Vagina (tissue), 2 donors: ENCODE measurements at places on chromosomes 2 and 18. TPM values are rescaled to one million over a fixed set of nuclear protein-coding genes. Genes with fewer than 3 reads are reported as not detected.

Gene CABYR
- total RNA-seq: 0.74 TPM

DNA sequence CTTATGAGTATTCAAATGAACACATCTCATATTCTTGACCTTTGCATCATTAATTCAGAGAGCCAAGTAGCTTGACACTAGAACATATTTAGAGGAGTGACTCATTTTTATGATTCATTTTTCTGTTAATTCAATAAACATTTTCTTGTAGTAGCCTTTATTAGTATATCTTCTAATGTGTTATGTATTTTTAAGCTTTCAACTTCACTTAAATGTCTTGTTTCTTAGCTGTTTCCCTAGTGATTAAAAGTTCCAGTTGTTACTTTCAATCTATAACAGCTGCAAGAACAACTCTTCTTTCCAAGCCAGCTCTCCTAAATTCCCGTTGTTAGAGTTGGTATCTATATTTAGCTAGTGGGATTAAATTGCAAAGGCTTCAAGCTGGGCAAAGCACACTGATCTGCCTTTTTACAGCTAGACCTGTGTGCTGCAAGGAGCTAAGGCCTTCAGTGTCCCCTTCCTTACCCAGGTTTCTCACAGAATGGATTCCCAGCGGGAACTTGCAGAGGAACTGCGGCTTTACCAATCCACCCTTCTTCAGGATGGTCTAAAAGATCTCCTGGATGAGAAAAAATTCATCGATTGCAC is at the start of gene KLHL41:
Gene KLHL41, plus strand, starts transcription at position 405 of the 588 bp plus-strand sequence. Its CDS starts 77 bp downstream, at position 482.
- DNase-seq: no peak

Gene MC5R
- 0.74 TPM for total RNA-seq

DNA sequence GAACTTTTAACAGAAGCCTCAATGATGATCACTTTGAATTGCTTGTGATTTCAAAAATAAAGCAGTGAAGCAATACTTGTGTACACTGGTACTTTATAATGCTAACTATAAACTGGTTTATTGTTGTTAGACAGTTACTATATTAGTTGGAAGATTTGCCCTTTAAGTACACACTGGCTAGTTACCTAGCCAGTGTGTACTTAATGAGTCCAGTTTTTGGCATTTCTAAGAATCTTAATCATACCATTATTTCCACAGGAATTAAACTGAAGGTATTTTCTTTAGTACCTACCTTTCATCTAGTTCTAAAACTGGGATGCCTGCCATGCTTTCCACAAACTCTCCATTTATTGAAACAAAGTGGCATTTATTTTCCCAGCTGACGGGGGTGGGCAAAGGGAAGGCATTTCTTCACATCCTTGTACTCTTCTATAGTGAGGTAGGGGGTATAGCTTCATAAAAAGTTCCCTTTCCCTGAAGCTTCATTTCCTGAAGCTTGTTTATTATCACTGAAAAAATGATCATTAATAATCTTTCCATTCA is 49.9 kb downstream of the UGP2 start:
- no peak for DNase-seq

Gene KLHL30
- total RNA-seq: 0.25 TPM

DNA sequence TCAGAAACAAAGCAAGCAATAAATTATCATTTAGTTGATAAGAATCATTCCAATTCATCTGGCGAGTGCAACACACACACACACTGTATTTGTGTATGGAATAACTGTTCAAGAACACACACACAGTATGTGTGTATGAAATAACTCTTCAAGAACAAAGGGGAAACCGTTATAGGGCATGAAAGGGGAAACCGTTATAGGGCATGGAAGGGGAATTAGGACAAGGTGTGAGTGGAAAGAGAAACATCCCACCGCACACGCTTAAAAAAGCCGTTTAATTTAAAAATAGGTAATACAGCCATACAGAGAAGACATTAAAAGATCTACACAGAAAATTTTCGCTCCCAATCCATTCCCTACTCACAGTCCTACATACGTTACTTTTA is 607 bp upstream of the TSN start:
- DNase-seq: no peak

DNA sequence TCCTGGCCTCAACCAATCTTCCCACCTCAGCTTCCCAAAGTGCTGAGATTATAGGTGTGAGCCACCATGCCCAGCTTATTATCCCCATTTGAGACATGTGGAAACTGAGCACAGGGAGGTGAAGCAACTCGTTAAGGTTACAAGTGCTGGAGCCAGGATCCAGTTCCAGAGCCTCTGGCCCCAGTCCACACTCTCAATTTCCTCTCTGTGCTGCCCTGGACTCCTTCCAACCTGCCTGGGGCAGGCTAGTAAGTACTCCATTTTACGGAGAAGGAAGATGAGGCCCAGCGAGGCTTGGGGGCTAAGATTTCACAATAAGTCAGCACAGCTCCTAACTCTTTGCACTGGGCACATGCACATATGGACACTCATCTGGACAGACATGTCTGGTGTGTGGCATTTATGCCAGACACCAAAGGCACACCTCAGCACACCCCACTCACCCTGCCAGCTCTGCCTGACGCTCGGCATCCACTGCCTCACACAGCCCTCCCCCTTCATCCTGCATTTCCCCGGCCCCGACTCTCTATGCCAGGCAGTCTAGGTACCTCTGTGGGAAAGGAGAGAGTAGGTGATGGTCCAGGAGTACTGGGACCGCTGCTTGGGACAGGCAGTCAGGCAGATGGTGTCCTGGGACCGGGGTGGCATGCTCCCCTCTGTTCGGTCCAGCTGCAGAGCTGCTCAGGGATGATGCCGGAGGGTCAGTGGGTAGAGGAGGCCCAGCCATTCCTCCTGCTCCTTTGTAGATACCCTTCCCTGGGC is 20.5 kb downstream of the CFAP65 start:
- no peak for DNase-seq

DNA sequence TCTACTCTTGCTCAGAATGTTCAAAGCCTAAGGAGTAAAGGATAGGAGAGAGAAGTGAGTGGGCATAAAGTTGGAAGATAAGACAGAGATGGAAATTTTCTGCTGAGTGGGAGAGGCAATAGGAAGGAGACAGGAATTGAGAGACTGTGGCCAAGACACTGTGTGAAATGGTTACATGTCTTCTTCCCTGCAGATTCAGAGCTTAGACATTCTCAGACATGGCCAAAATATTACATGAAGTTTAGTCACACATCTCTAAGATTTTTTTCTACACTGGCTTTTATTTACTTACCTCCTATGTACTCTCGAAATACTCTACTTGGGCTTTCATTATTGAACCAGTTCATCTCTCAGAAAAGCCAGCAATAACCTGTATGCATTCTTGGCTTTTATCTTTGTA is 363.0 kb upstream of the FANCL start:
- DNase-seq: no peak

Gene LIMS1
- 66.0 TPM for total RNA-seq

Gene REG1B
- total RNA-seq: not detected

GRCh38 chr2:222747526-222748160 is 76.2 kb downstream of the MOGAT1 start:
- no peak for DNase-seq

- no peak for DNase-seq
Measured at GRCh38 chr2:226971770-226972169, 135.9 kb downstream of the RHBDD1 start.

Gene STARD6
- total RNA-seq: not detected
